ENCODE measurements at places on chromosomes 16 and 17.
A peak's percentile ranks its signal among the peaks of the same experiment; 100 is the strongest.

GRCh38 chr16:81446907-81447268, 2.3 kb downstream of the CMIP start:
- peak; percentile 44 for DNase-seq

- DNase-seq = no peak
Observed at GRCh38 chr17:36196131-36196486, 449 bp downstream of the CCL3L1 start.

- no peak for DNase-seq
Observed at GRCh38 chr17:35766489-35766877, 5.8 kb downstream of the C17orf50 start.

- DNase-seq = peak; percentile 93
Observed at GRCh38 chr17:75109407-75110233, at the start of gene ARMC7. Gene ARMC7, plus strand, starts transcription at chr17:75109969. Its CDS starts 320 bp downstream, at chr17:75110289.

DNA sequence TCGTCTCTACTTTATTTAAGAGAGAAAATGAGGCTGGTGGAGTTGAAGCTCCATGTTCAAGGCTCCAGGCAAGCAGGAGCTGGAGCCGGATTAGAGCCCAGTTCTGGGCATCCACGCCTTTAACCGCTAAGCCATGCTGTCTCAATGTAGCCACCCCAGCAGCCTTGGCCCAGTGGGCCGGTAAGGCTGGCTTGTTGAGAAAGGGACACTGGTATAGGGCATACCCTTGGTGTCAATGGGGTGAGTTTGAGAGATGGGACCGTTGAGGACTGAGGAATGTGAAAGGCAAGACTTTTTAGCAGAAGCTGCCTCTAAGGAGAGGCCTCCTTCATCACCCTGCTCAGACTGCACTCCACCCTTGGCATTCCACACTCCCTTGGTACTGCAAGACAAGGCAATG, 147.4 kb downstream of the CYLD start:
- DNase-seq = no peak

GRCh38 chr16:2854700-2855309, 3.2 kb downstream of the PRSS22 start:
- DNase-seq = peak; percentile 71

GRCh38 chr17:47819475-47819874, 2.1 kb downstream of the OSBPL7 start:
- no peak for DNase-seq

- no peak for DNase-seq
Observed at GRCh38 chr17:49015924-49016774, 19.0 kb downstream of the IGF2BP1 start.

DNA sequence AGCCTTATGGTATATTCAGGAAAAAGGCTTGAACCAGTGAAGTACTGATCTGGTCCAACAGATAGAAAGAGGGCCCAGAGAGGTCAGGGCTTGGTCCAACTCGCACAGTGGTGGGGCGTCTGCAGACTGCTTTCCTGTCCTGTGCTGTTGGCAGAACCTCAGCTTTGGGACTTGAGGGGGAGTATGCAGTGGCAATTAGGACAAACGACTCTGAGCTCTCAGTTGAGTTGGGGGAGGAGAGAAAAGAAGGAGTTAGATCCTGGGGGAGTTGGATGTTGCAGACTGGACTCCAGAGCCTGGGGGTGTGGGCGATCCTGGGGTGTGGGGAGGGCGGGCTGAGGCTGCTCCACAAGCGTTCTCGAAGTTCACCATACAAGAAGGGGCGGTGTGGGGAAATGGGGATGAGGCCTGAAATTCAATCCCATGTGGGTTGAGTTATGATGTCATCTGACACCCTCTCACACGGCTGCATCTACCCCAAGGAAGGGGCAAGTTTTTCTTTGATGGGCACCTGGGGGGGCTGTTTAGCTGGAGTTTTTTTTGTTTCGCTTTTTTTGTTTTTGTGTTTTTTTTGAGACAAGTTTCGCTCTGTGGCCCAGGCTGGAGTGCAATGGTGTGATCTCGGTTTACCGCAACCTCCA, 14.6 kb downstream of the GRB7 start:
- DNase-seq = peak; percentile 42

DNA sequence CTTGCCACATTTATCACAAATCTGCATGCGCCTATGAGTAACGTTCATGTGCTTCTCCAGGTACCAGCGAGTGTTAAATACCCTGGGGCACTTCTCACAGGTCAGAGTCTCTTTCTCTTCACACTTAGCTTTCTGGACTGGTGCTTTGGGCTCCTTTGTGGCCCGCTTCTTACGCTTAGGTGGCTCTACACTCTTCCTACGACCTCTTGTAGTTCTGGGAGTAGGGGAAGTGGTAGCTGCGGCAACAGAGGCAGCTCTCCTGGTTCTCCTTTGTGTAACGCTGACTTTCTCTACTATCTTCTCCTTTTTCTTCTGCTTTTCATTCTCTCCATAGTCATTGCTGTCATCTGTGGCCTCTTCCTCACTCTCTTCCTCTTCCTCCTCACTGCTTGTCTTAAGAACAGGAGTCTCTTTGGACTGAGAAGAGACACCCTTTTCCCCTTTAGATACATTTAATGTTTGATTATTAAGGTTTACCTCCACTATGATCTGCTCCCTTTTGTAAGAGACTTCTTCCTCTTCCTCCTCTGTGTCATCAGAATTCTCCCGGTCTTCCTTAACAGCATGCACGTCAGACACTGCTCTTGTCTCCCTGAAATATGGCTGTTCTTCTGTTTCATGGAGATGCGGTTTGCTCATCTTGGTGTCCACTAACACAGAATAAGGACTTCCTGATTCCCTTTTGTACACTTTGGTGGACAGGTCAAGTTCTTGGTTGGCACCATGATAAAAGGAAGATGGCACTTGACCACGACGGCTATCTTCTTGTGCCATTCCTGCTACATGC, 45.0 kb downstream of the ZNF652 start:
- no peak for DNase-seq

DNA sequence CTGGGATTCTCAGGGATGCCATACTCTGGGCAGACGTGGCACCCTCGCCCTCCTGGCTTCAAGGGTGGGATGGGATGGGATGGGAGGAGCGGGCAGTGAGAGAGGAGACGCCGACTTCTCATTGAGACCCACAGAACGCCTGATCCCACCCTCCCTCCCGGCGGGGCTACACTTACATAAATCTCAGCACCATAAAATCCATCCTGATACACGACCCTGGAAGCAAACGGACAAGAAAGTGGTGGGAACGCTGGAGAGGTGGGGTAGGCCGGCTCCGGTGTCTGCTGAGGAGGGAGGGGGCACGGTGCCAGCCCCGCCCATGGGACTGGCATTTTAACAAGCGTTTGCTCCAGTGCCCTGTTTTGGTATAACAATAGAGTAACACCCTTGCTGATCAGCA, 21.9 kb downstream of the ENGASE start:
- no peak for DNase-seq

- DNase-seq = peak; percentile 61
Observed at GRCh38 chr17:59105852-59106462, 723 bp downstream of the TRIM37 start.

- DNase-seq = no peak
Observed at GRCh38 chr16:191831-192230, 11.6 kb downstream of the HBQ1 start.

- DNase-seq = no peak
Observed at GRCh38 chr16:31507617-31507928, 618 bp downstream of the RUSF1 start.

- no peak for DNase-seq
Observed at GRCh38 chr16:70804153-70804733, 3.3 kb upstream of the VAC14 start.

GRCh38 chr17:68613739-68614298, 12.7 kb upstream of the FAM20A start:
- peak; percentile 97 for DNase-seq

GRCh38 chr17:82436601-82437324, 13.8 kb downstream of the CYBC1 start:
- DNase-seq = no peak

- no peak for DNase-seq
Observed at GRCh38 chr17:3575511-3575910, 17.9 kb upstream of the TRPV3 start.

DNA sequence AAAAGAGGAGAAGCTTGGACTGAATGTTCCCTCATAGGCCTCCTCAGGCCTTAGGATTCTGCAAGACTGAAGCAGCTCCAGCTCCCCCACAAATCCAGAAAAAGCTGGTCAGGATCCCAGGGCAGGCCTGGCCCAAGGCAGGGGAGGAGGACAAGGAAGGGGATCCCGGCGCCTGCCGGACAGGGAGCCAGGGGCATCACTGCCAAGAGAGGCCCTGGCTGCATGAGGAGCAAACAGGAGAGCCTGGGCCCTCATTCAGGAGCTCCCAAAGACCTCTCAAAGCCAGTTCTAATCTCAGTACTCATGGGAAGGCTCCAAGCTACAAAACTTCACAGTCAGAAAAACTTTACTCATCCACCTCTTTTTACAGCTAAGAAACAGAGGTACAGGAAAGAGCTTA, 67.3 kb downstream of the ZNF423 start:
- DNase-seq = no peak

DNA sequence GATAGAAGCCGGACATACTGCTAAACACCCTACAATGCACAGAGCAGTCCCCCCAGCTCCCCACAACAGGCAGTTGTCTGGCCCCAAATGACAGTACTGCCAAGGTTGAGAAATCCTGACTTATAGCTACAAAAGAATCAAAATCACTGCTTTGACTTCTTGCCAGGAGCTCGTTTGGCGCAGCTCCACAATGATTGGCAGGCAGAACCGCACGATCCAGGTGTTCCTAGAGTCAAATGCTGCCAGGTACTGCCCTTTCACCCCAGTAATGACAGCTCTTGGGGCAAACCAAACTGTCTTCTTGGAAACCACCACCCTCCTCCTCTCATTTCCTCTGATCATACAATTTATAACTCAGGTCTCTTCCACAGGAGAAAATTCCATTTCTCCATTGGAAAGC, 2.2 kb upstream of the TMC5 start:
- no peak for DNase-seq

GRCh38 chr17:27355419-27355818, 61.5 kb downstream of the WSB1 start:
- DNase-seq = no peak

DNA sequence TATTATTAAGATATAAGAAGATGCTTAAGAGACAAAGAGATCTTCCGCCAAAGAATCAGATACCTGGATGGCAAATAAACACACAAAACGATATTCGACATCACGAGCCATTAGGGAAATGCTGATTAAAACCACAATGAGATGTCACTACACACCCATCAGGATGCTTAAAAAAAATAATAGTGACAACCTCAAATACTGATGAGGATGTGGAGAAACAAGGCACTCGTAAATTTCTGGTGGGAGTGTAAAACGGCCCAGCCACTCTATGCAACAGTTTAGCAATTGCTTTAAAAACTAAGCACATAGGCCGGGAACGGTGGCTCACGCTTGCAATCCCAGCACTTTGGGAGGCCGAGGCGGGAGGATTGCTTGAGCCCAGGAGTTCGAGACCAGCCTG, 39.4 kb downstream of the TBC1D16 start:
- no peak for DNase-seq

- DNase-seq = no peak
Observed at GRCh38 chr16:49337814-49338350, 35.7 kb upstream of the C16orf78 start.

- DNase-seq = no peak
Observed at GRCh38 chr17:11889266-11889665, 108.0 kb downstream of the ZNF18 start.

- no peak for DNase-seq
Observed at GRCh38 chr16:27399969-27400368, 2.0 kb upstream of the IL21R start.

DNA sequence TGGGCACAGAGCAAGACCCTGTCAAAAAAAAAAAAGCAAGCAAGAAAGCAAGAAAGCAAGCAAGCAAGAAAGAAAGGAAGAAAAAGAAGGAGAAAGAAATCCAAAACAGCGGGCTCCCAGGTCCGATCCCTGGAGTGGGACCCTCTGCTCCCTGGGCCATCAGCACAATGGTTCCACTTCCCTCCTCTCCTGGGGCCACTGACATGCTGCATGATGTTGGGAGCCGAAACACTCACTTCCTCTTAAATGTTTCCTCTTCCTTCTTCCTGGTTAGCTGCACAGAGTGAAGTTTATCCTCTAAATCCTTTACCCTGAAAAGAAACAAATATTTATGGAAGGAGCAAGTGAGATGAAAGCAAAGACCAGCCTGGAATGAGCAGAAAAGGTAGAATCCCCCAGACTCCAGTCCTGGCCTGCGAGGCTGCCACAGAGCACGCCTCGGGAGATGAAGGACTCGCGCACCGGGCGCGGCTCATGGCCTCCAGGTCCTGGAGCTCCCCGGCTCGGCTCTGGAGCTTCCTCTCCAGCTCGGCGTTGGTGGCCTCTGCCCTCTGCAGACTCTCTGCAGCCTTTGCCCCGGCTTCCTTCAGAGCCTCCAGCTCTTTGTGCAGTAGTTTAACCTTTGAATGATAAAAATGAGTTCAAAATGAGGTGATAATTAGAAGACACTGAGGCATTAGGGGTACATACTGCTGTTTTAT, 19.0 kb downstream of the CCDC57 start:
- no peak for DNase-seq

- peak; percentile 93 for DNase-seq
Observed at GRCh38 chr17:40281663-40282062, 6.0 kb upstream of the CDC6 start.

- no peak for DNase-seq
Observed at GRCh38 chr16:70747703-70748631, 53.0 kb downstream of the VAC14 start.

GRCh38 chr17:40607641-40608040, 40.0 kb downstream of the SMARCE1 start:
- DNase-seq = no peak

DNA sequence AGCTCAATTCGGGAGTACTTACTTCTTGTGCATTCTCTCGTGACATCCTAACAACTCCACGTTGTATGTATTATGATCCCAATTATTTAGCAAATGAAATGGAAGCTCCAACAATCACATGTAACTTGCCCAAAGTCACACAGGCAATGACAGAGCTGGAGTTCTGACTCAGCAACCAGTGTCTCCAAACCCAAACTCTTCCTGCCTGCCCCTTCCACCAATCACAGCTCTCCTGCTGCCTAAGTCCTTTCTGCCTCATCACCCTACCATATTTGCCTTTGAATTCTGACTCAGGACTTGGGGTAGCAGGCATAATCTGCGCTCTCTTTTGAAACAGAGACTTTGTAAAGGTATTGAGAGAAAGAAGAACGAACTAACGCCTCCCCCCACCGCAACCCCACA, 245.2 kb upstream of the MAF start:
- no peak for DNase-seq

All from GM23338 (cell line).